Activated naive CD8-positive, alpha-beta T cell treated with anti-CD3 and anti-CD28 coated beads, Interleukin-2, amount 10 ng/mL, durations not matched to agents 7 days and 5 days (primary cell): ENCODE measurements at places on chromosomes 5 and 9. TPM values are rescaled to one million over a fixed set of nuclear protein-coding genes. Genes with fewer than 3 reads are reported as not detected.

DNA sequence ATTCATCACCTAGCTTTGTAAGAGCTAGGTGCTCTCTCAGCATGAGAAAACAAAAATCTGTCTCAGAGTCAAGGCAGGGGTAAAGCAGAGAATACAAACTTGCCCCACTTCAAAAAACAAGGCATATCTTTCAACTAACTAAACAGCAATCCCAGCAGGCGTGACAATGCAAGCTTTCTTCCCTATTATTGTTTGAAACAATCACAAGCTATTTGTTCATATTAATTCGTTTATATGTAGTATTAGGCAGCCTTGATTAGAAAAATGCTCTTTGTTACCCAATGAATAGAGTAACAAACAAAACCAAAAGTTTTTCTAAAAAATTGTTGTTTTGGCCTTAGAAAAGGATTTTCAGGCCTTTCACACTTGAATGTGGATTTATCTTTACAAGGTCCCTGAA is 71.1 kb downstream of the LPAR1 start:
- no peak overlapping the region for H3K27ac ChIP-seq
- H3K4me3 ChIP-seq, result no peak overlapping the region
- H3K4me1 ChIP-seq, result no peaks in the 10 kb centered on the region
- no peaks in the 10 kb centered on the region for H3K36me3 ChIP-seq
- H3K27me3 ChIP-seq, result no peaks in the 10 kb centered on the region
- no peak for DNase-seq

The IL17B gene
- total RNA-seq, result not detected

- H3K36me3 ChIP-seq, result peaks cover 7% of the 10 kb centered on the region
- peaks cover 25% of the 10 kb centered on the region for H3K4me1 ChIP-seq
- peak; percentile 66 for DNase-seq
- H3K27me3 ChIP-seq, result peaks cover 45% of the 10 kb centered on the region
- peak overlapping the region; percentile 56 for H3K4me3 ChIP-seq
These were observed 960 bp downstream of the NR2F1 start for GRCh38 chr5:93583768-93584595.

- DNase-seq, result no peak
- no peak overlapping the region for H3K27ac ChIP-seq
- H3K4me1 ChIP-seq, result peaks cover 3% of the 10 kb centered on the region
- H3K4me3 ChIP-seq, result no peak overlapping the region
These were observed 192.8 kb downstream of the ARRDC3 start for GRCh38 chr5:91190314-91190690.

DNA sequence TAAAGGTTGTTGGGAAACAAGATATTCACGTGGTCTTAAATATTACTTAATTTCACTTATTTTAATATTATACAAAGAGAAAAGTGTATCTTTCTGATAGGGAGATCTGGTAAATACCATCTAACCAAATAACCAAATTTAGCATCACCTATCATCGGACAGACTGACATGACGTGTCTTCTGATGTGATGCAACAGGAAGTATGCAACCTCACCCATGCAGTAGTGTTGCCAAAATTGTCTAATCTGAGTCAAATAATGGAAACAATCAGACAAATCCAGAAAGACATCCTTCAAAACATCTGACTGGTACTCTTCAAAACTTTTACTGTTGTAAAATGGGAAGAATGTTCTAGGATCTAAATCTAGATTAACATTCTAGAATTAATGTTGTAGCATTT is 148.0 kb downstream of the FGF1 start:
- H3K36me3 ChIP-seq, result no peaks in the 10 kb centered on the region
- no peaks in the 10 kb centered on the region for H3K4me1 ChIP-seq
- no peak overlapping the region for H3K27ac ChIP-seq
- H3K4me3 ChIP-seq, result no peak overlapping the region
- H3K27me3 ChIP-seq, result peaks cover 2% of the 10 kb centered on the region
- DNase-seq, result no peak

The ITGA2 gene
- 2.5 TPM for total RNA-seq
